Left lung (tissue), 14 donors: ENCODE measurements at places on chromosomes 3 and 15. TPM values are rescaled to one million over a fixed set of nuclear protein-coding genes. Genes with fewer than 3 reads are reported as not detected.

GRCh38 chr3:65371053-65371452 is 667.7 kb downstream of the MAGI1 start:
- no peak for DNase-seq

- no peak for DNase-seq
These were observed 19.4 kb downstream of the PLSCR1 start for GRCh38 chr3:146524961-146525360.

DNA sequence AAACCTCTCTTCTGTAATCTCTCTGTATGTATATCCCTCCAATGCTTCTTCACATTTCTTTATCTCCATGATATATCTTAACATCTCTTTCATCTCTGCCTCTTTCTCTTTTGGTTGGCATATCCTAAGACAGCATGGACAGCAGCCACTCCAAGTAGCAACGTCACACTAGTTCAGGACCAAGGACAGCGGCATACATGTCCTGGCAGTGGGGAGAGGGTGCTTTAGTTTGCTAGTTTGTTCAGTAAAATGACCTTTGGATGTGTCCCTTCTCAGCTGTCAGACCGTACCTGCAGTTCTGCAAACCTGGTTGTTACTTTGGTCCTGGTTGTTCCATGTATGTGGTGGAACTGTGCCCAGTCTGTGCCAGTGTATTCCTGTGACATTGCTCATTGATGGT is 225.6 kb upstream of the ROPN1 start:
- no peak for DNase-seq

The CERS3 gene
- polyA plus RNA-seq: 0.53 TPM

- DNase-seq: peak; percentile 68
These were observed 225.5 kb upstream of the IL12A start for GRCh38 chr3:159763011-159763601.

GRCh38 chr3:167066977-167067786 is 312.9 kb downstream of the ZBBX start:
- DNase-seq: peak; percentile 45

- DNase-seq: no peak
These were observed 1048.5 kb downstream of the NTRK3 start for GRCh38 chr15:87207990-87208580.

GRCh38 chr15:88419830-88420229 is 47.4 kb downstream of the MRPL46 start:
- DNase-seq: no peak

DNA sequence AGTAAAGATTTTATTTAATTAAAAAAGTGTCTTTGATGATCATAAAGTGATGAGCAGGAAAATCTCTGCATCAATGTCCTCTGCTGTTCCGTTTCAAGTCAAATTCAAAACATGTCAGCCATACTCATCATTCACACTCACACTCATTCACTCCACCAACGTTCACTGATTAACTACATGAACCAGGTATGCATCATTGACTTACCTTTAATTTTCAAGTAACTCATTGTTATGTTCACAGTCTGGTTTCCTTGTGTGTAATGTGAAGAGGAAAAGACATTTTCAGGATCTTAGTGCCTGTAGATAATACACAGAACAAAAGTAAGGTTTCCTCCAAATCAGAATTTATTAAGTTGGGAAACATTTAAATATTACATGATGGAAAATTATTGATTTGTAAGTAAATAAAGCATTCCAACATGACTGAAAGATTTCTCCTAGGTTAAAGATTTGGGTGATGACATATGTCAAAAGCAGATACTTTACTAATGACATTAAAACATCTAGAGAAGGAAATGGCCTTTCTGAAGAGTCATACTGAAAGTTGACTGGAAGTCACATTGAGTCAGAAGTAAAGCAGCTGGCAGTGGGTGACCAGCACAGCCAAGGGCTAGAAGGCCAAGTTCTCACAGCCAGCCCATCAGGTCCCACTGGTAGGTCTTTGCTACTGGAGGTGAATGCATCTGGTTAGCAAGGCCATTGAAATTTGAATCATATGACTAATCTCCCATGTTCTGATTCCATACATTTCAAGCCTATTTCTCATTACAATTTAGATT is 251.9 kb downstream of the CDIN1 start:
- DNase-seq: no peak

DNA sequence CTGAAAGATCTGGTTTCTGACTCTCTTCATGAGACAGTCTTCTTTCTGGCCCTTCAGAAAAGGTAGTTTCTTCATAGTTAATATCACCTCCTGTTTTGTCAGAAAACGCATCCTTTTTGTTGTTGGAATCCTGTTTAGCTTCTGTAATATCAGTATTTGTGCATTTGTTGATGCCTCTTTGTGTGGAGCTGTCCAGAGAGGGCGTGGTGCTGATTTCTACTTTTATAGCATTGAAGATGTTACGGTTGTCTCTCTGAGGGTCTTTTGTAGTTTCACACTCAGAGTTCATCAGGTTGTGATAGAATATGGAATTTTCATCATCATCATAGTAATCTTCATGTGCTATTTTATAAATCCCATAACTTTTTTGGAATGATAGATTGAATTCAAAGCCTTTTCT is 8.9 kb downstream of the GPR149 start:
- no peak for DNase-seq

DNA sequence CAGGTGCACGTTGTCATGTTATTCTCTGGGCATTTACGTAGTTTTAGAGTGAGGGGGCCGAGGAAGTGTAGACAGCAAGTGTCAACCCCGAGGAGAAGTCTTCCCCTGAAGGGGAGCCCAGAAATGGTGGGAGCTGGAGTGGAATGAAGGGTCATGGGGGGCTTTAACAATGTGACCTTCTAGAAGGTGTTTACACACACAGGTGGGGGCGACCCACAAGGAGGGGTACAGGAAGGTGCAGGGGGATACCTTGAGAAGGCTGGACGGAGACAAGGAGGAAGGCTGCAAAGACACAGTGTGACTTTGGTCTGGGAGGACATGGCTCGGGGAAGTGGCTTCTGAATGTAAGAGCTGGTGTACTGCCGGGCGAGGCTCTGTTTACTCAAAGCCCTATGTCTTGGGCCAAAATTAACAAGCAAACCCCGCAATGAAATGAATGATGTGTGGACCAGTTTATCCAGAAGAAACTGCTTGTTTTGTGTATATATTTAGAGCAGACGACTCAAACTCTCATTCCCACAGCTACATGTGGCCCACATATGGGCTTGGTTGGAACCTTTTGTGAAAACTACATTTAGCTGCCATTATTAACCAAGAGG is 18.7 kb downstream of the TRPM1 start:
- DNase-seq: no peak

- DNase-seq: no peak
These were observed 76.0 kb downstream of the WWTR1 start for GRCh38 chr3:149581681-149582370.

The ZNF860 gene
- polyA plus RNA-seq: 13.8 TPM

- DNase-seq: no peak
These were observed 72.5 kb downstream of the VPS8 start for GRCh38 chr3:184884359-184885017.

- DNase-seq: no peak
These were observed 1142.2 kb downstream of the IGSF11 start for GRCh38 chr3:117892431-117892841.
